ENCODE measurements at places on chromosomes 1 and 21.

DNA sequence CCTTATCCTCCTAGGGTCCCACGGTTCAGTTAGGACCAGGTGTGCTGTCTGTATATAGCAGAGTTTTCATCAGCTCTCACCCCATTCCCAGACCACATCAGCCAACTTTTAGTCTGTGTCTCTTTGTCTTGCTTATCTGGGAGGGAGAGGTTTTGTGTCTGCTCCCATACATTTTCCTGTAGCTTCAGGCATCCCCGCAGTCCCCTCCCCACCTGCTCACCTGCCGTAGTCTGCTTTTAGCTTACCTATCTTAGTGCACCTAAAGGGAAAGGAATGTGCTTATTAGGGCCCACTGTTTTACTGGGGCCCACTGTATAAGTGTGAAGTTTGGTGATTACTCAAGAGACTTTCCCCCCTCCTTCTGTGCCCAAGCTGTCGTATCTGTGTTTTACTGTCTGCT lies 225.1 kb downstream of the PLA2G4A start:
- DNase-seq: no peak

DNA sequence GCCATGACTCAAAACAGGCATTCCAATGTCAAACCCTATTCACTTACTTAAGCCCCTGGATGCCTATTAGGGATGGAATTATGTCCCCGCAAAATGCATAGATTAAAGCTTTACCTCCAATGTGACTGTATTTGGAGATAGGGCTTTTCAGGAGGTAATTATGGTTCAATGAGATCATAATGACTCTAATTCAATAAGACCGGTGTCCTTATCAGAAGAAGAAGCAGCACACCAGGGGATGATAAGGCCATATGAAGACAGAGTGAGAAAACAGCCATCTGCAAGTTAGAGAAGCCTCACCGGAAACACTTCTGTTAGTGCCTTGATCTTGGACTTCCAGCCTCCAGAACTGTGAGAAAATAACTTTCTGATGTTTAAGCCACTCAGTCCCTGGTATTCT lies 1131.8 kb upstream of the TMPRSS15 start:
- DNase-seq: no peak

DNA sequence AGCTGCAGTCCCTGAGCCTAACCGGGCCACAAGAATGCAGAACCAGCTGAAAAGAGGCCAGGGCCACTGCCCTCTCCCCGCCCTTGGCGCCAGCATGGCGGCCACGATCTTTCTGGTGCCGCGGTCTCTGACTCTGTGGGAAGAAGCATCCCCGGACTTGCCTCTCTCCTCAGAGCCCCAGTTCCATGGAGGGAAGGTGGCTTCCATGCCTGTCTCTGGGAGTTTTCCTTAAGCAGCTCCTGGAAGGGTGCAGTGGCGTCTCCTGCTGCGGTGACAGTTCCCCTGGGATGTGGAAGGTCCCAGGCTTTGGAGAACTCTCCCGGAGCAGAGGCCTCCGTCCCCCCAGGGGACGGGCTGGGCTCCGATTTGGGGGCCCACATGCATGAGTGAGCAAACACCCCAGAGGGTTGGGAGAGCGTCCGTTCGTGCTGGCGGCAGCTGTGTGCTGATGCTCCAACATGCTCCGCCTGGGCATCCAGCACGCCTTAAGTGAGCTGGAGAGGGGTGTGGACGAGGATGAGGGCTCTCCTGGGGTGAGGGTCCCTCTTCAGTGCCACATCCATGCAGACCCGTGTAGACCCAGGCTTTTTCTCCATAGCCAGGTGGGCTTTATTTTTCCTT lies 109.8 kb upstream of the COL6A1 start:
- DNase-seq: no peak

- DNase-seq: no peak
Measured at GRCh38 chr1:87575528-87575927, 246.8 kb downstream of the LMO4 start.

- peak; percentile 37 for DNase-seq
Measured at GRCh38 chr1:64744492-64745180, at the start of gene RAVER2. RAVER2 (plus strand) TSS chr1:64745075; CDS start chr1:64745173, 98 bp downstream.

GRCh38 chr1:155206891-155207805 lies 549 bp downstream of the THBS3 start:
- DNase-seq: peak; percentile 89

- DNase-seq: no peak
Measured at GRCh38 chr1:161185732-161186311, 8.5 kb upstream of the B4GALT3 start.

GRCh38 chr1:28249866-28250295 lies 9.4 kb upstream of the SESN2 start:
- no peak for DNase-seq

DNA sequence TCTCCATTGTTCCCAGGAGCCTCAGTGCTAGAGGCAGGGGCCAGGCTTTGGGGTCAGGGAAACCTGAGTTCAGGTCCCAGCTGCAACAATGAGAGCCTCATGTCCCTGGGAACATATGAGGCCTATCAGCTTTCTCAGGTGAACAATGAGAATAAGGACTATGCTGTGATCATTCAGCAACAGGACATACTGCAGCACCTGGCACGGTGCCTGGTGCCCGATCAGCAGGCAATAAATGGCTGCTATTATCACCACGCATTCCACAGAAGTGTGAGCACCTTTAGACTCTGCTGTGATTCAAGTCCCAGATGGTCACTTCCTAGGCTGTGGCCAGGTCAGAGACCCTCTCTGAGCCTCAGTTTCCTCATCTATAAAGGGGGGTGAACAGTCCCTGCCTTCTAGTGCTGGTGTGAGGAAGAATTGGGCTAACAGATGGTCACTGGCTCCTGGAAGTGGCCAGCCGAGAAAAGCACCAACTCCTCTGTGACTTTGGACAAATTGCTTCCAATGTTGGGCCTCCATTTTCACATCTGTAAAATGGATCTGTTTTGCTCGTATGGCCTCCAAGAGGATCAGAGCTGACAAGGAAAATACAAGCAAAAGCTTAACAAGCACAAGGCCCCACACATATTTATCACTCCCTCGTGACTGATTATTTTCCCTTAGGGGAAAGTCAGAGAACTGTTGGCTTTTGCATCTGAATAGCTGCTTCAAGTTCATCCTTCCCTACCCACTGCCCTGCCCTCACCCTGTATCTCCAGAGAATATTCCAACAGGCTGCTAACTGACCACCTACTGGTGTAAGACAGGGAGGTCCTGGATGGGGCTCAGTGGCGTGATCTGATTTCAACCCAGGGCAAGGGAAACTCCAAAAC lies 1.1 kb downstream of the SLC5A9 start:
- no peak for DNase-seq

DNA sequence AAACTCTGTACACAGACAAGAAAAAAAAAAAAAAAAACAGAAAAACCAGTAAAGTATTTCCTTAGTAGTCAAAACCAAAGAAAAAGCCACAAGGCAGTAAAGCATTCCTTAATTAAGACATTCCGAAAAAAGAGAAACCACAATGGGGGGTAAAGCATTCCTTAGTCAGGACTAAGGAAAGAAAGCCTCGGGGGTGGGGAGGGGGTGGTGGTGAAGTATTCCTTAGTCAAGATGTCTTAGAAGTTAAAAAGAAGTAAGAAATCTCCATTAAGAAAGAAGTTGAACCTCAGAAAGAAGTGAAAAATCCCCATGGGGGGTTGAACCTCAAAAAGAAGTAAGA lies 28.2 kb upstream of the FMO1 start:
- DNase-seq: no peak

GRCh38 chr1:183685112-183685713 lies 32.1 kb upstream of the APOBEC4 start:
- DNase-seq: peak; percentile 9

GRCh38 chr1:67836769-67837168 lies 3.5 kb upstream of the GNG12 start:
- DNase-seq: no peak

DNA sequence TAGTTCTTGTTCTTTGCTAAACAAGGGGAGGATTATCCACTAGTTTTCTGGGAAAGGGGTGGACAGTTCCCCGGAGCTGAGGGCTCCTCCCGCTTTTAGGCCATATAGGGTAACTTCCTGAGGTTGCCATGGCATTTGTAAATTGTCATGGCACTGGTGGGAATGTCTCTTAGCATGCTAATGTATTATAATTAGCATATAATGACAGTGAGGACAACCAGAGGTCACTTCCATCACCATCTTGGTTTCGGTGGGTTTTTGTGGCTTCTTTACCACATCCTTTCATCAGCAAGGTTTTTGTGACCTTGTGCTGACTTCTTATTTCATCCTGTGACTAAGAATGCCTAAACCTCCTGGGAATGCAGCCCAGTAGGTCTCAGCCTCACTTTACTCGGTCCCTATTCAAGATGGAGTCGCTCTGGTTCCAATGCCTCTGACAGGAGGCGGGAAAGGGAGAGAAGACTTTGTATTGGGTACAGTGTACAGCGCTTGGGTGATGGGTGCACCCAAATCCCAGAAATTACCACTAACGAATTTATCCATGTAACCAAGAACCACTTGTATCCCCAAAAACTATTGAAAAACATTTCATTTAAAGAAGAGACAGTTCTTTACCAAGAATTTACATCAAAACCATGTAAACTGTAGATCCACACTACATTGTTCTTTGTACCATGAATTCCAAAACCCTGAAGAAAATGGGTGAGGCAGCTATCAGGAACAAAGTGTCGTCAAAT lies 8.7 kb upstream of the SLC2A5 start:
- no peak for DNase-seq

- no peak for DNase-seq
Measured at GRCh38 chr1:230145505-230145899, 78.5 kb downstream of the GALNT2 start.

DNA sequence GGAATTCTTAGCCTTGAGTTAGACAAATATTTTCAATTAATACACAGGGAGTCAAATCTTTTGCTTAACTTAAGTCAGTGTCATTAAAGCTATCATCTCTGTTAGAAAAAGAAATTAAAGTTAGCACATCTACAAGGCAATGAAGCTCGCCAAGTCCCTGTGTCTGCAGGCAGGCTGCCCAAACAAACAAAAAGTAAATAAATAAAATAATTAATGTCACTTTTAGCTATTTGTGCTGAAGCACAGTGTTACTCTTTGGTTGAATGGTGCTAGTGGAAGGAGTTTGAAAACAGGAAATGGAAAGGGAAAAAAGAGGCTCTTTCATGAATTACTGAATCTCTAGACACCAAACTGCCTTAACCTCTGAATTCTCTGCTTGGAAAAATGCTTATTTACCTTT lies 37.1 kb upstream of the COL11A1 start:
- no peak for DNase-seq

GRCh38 chr1:15426492-15427279 lies 11.6 kb upstream of the CTRC start:
- no peak for DNase-seq

- DNase-seq: no peak
Measured at GRCh38 chr1:58823481-58824010, 39.7 kb upstream of the JUN start.

DNA sequence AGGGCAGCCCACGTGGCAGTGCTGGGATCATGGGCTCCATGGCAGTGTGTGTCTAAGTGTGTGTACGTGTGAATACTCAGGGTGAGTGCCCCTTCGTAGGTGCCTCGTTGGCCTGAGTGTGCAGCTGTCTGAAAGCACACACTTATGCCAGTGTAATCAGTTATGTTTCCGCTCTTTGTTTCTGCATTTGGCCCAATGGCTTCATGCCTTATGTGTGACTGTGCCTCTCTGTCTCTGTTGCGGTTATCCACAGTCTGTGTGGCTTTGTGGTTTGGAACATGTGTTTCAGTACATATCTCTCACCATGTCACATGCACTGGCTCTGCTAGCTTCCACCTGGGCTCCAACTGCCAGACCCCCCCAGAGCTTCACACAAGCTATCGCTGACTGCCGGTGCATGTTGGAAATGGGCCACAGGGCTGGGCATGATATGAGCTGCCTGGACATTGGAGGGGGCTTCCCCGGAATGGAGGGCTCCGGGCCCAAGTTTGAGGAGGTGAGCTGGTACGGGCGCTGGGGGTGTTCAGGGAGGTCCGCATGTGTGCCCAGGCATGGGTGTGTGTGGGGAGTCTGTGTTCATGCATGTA lies 70.3 kb upstream of the TINAGL1 start:
- DNase-seq: no peak

DNA sequence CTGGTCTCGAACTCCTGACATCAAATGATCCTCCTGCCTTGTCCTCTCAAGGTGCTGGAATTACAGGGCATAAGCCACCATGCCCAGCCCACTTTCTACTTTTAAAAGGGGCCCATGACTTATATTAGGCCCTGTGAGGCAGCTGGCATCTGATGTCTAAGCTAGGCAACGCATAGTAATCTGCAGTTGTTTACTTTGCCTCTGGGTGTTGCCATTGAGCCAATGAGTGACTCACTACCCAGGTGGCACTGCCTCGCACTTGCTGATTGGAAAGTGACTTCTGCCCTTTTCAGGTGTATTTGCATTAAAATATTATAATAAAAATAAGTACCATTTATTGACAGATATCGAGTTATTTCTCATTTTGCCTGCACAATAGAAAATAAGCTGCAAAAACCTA lies 84.9 kb downstream of the KIF14 start:
- DNase-seq: no peak

DNA sequence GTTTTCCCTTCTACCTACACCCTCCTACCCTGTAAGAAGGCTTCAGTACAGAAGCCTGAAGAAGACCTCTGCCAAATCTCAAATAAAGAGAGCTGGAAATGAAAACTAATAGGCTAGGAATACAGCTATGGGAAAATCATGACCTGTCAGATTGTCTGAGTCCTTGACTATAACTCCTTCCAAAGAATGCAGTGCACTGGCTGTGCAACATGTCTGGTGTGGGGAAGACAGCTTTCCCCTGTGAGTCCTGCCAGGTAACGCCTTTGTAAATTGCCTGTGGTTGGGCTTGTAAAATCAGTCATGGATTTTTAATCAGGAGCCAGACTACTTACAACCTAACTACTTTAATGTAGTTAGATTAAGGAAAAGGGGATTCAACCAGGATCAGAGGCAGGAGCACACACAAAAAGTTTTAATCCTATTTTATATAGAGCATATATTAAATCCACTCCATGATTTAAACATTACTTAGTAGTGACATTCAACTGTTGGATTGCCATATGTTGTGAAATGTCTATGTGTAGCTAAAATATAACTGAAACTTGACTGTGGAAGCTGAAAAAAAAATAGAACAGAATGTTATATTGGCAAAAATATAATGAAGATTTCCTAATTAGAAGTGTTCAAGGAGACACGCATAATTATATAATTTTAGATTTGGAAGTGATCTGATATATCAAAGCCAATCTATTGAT lies 1667.8 kb downstream of the KCNT2 start:
- no peak for DNase-seq

- no peak for DNase-seq
Measured at GRCh38 chr1:14599800-14600199, 1.3 kb downstream of the KAZN start.

All from activated T-cell treated with anti-CD3 and anti-CD28 coated beads for 4 hours (primary cell).